ENCODE measurements at places on chromosomes 4 and X.

- no peak for DNase-seq
These were observed 195.8 kb downstream of the CLCN4 start for GRCh38 chrX:10352536-10352935.

DNA sequence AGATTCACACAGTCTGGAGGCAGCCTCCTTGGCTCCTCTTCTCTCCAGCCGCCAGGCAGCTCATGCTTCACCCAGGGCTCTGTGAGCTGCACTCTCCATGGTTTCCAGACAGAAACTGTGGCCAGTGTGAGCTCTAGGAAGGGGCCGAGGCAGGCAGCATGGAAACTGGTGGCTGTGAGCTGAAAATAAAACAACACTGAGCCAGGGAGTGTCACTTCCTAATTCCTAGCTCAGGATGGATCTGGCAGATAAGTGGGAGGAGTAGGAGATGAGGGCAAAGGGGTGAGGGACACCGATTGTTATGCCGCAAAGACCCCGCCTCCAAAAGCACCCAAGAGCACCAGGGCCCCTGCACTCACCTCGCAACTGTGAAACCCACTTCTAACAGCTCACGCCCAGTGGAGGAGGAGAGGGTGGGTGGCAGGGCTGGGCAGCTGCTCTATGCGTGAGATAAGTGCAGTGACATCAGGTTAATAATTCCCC lies 69.8 kb downstream of the FHDC1 start:
- no peak for DNase-seq

DNA sequence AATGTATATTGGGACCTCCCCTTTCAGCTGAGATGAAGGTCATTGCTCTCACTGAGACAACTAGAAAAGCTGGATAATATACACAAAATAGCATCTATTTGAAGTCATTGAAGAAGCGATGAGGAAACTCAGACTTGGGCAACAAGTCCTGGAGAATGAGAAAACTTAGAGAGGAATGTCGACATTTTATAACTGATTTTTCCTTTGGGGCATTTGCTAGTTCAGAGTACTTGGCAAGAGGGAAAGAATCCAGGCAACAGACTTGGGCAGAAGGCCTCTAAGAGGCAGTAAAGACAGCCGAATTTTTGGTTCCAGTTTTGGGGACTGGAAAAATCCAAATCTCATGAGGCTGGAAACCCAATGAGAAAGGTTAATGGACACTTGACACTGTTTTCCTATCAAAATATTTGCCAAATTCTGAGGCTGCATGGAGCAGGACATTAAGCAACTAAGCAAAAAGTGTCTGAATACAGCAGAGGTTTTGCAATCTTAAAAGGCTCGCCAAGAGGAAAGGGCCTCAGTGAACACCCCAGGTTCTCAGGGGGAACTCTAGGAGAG lies 21.0 kb upstream of the ANXA5 start:
- DNase-seq = no peak

DNA sequence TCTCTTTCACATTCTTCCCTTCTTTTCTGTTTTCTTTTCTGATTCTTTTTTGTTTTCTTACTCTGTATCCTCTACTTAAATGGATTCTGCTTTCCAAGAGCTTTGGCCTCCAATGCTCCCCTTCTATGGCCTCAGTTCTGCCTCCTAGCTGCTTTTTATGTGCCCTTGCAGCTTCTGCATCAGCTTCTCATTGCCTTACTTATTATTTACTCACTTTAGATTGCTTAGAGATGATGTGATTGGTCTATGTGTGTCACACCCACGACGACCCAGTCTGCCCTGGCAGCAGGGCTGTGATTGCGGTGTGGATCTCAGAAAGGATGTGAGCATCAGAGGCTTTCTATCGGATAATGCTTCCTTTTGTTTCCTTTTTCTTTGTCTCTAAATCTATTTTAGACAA lies 71.8 kb upstream of the SMARCA5 start:
- DNase-seq = no peak

GRCh38 chrX:68365341-68365740 lies 68.0 kb downstream of the OPHN1 start:
- no peak for DNase-seq

- no peak for DNase-seq
These were observed 178.6 kb downstream of the NAA11 start for GRCh38 chr4:79147251-79147650.

DNA sequence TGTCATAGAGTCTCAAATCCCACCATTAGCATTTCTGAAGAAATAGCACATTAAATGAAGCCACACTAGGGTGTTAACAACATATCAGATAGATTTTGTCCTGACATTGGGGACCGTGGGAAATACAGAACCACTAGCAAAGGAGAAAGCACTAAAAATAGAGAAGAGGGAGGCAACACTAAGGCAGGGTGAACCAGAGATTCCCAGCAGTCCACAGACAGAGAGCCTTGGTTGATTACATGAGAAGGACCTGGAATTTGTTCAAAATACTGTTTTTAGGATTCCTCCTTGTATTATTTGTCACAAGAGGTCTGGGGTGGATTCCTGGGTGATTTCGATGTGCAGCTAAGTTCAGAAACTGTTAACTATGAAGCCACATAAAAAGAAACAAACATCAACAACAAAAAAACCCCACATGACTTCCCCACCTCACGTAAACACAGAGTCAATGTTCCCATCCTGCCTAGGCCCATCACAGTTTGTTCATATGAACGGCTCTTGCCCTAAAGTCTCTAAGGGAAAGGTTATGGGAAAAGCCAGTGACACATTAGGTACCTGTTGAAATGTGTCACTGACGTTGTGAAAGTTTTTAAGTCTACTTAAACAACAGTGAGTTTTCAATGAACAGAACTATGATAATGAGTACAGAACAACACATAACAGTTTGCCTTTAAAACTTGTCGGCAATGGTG lies 23.6 kb upstream of the GRSF1 start:
- no peak for DNase-seq

GRCh38 chr4:22338796-22339195 lies 177.1 kb downstream of the ADGRA3 start:
- no peak for DNase-seq

DNA sequence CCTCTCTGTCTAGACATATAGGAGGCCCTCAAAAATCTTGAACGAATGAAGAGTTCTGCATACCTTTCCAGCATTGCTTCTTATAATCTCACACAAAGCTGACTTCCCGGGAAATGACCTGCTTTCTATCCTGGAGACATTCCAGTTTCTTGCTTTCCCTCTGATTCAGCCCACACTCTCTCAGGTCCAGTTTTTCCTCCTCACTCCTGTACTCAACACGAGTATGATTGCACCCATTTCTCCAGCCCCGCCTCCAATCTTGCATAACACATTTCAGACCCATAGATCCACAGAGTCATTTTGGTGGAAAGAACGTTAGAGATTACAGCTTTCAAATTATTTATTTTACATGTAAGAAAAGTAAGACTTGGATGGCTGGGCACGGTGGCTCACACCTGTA lies 127.5 kb upstream of the TLR3 start:
- no peak for DNase-seq

- no peak for DNase-seq
These were observed 44.5 kb downstream of the FGFRL1 start for GRCh38 chr4:1055721-1056590.

DNA sequence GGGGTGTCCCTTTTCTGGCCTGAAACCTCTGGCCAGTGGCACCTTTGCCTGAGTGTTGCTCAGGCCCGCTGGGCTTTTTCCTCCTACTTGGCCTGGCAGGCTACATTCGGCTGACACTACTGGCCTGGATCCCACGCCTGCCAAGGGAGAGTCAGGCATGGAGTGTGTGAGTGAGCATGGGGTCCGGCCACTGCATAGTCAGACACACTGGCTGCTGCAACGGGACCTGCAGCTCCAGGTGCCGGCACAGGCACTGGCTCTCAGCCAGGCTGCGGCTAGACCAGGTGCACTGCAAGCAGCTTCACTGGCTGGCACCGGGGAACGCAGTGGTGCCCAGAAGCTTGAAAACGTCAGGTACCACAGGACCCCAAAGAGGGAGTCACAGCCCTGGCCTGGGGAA lies 434.9 kb downstream of the ARHGAP24 start:
- DNase-seq = no peak

DNA sequence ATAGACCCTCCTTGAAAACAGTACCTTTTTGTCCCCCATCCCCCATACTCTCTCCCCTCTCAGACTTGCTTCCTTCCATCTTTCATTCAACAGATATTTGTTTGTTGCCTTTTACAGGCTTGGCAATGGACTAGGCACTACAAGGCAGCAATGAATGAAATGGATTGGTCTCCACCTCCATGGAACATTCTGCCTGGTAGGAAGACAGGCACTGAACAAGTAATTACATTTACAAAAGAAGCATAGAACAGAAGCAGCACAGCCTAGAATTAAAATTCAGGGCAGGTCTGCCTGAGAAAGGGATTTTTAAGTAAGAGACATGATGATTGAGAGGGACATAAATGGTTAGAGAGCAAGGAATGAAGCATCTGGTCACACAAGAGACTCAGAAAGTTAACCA lies 346.1 kb downstream of the GRXCR1 start:
- no peak for DNase-seq

DNA sequence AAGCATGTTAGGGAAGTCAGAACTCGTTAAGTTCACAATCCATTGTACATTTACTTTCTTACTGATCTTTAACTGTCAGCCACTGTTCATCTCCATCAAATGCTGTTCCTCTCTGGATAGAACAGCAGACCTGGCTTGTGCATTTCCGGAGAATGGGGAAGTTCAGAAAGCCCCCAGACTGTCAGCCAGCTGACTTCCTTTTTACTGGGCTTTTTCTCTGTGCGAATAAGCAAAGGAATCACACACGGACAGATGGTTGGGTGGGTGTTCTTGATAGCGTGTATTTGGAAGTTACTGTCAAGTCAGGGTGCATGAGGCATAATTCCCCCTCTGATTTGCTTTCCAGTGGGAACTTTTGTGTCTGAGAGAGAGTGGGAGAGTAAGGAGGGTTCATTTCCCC lies 56.8 kb downstream of the TSPAN7 start:
- no peak for DNase-seq

DNA sequence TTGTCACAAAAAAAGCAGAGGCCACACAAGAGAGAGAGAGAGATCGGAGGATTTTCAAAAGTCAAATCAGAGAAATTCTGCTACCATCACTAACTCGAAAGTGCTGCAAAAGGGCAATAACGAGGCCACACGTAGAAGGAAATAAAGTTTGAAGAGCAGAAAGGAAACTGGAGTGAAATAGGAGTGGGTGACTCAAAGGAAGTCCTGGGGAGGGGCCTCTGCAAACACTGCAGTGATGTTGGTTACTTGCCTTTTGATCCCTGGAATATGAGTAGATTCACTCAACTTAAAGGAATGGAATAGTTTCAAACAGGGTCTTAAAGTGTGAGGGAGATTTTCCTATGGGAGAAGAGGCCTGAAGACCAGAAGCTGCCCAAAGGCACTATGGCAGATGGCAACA lies 663.4 kb upstream of the LCORL start:
- DNase-seq = no peak

DNA sequence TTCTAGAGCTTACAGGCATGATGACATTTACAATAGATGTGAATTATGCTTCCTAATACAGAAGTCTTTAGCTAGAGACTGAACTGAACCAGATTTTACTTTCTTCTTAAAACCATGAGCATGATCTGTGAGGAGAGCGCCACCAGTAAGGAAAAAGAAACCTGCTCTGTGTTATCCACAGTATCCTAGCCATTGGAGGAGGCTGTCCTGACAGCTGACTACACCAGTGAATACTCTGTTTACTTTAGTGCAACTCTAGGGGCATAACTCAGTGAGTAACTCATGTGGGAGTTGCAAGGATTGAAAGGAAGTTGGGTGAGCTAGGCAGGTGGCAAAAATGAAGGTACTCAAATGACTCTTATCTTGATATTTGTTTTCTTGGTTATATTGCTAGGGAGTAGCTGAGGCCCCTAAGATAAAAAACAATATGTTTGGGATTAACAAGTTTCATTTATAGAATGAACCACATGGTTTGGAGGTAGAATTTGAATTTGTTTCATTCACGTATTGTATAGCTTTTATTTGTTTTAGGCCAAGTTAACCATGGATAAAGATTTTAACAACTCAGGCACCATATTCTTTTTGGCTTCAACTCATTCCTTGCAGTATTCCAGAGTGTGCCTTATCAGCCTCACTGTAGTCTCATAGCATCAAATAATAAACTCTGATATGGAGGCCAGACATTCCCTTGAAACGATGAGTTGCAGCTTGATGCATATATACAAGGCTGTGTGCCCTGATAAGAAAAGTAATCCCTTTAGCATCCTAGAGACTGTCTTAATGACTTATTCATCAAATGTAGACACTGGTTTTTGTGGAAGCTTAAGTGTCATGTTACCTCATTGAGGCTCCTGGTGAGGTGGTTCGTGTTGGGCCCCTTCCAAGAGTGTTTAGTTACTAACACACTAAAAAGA lies 2.5 kb downstream of the BMP3 start:
- no peak for DNase-seq

DNA sequence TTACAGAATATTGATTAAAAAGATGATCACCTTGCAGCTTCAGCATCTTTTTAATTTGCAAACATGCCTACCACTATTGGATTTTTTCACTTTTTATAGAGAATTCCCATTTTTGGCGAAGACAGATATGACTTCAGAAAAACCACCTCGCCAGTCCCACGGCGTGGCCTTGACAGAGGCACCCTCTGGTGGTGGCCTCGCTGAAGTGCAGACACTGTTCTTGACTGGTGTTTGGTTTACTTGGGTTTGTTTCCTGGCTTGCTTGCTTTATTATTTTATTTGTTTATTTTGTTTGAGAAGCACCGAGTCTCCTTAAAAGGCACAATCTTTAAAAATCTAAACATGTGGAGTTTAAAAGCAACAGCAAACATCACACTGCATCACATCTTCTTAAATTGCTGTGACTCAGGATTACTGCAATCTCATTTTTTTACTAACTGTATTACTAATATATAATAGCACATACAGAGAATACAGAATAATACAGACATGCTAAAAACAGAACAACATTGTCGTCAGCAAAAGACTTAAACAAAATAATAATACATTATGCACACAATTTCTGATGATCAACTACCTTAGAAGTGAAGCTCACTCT lies 13.1 kb upstream of the AMTN start:
- DNase-seq = no peak

- DNase-seq = no peak
These were observed 9.5 kb downstream of the FRMD7 start for GRCh38 chrX:132118358-132118757.

DNA sequence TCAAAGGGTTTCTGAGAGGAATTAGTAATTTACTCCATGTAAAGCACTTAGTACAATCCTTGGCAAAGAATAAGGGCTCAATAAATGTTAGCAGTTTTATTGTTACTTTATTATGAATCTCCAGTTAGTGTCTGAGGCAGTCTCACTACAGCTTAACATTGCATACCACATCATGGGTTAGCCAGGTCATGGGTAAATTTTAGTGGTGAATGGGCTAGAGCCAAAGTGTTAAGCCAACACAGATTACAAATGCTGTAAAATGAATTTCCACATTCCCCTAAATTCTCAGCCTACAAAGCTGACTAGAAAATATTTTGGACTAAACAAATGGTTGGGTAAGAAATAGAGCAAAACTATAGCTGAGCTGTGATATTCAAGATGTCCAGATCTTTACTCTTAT lies 72.4 kb downstream of the NRK start:
- DNase-seq = no peak

GRCh38 chrX:72029483-72030411 lies 102.0 kb downstream of the RTL5 start:
- no peak for DNase-seq

Data from SIG-M5 (cell line).